ENCODE measurements at places on chromosomes 11 and 22.

GRCh38 chr11:59558270-59558643, 46.9 kb downstream of the OR4D9 start:
- no peak for DNase-seq

DNA sequence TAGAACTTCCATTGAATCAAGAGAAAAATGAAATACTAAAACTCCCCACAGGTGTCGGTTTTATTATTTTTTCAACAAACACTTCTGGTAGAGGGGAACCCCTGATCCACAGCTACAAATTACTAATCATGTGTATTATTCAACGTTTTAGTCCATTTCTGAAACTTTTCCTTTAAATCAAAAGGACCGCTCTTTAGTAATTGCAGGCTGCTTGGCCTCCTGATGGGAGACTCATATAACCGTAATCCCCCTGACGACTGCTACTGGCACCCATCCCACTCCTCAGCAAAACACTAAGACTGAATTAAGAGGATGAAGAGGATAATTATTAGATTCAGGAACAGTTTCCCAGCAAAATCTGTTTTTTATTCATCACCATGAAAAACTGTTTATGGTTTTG, 46.4 kb downstream of the PAX6 start:
- DNase-seq = no peak

- DNase-seq = no peak
Observed at GRCh38 chr11:34359548-34359891, 1.7 kb upstream of the ABTB2 start.

GRCh38 chr22:48138427-48138826, 1376.0 kb downstream of the TBC1D22A start:
- no peak for DNase-seq

DNA sequence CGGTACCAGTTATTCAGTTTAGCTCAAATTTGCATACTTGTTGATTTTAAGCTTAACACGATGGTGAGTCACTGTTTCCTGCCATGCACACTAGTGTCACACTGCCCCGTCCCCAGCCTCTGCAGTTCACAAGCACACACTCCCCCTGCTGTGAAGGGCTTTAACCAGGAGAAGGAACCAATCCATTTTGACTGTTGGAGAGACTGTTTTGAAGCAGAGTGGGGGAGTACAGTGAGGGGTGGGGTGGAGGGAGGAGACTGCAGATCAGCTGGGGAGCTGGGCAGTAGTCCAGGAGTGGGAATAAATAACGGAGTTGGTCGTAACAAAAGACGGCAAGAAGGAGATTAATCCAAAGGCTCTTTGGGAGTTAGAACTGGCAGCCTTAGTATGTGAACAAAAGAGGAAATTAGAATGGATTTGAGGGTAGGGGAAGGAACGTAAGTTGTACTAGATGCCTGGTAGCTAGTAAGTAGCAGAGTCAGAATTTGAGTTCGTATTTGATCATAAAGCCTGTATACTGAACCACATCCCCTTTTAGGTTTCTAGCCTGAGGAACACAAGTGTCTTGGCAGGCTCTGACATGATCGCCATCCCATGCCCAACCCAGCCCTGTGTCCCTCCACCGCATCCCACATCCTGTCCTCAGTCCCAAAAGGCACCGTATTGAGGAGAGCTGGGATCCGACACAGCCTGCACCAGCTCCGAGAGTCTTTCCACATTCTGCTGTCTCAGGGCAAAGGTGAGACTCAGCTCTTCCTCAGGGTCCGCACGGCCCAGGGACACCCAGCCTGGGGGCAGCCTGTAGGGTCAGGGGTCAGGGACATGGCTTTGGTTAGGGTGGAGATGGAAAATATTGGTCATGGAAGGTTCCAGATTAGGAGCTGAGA, 862 bp downstream of the TPP1 start:
- peak; percentile 80 for DNase-seq

DNA sequence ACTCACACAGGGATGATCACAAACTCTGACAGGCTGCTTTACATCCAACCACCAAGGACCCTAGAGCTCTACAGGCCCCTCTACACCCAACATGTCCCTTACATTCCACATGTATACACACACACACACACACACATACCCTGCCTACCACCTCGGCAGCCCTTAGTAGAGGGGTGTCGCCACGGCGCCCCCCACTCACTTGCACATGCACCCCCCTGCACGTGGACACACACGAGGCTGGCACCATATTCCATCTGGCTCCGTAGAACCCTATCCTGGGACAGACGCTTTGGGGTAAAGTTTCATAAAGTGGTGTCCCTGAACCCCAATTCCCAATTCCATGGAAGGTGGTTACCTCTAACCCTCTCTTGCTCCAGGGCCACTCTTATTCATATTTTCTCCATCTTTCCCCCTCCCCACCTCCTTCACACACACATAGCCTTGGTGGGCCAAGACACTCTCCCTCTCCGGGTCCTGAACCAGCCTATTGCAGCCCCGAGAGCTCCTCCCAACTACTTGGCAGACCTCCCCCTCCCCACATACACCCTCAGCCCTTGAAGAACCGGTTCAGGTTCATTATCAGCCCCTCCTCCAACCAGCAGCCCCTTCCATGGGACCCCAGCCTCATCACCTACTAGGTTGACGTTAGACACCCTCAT, 809 bp downstream of the PDE2A start:
- no peak for DNase-seq

DNA sequence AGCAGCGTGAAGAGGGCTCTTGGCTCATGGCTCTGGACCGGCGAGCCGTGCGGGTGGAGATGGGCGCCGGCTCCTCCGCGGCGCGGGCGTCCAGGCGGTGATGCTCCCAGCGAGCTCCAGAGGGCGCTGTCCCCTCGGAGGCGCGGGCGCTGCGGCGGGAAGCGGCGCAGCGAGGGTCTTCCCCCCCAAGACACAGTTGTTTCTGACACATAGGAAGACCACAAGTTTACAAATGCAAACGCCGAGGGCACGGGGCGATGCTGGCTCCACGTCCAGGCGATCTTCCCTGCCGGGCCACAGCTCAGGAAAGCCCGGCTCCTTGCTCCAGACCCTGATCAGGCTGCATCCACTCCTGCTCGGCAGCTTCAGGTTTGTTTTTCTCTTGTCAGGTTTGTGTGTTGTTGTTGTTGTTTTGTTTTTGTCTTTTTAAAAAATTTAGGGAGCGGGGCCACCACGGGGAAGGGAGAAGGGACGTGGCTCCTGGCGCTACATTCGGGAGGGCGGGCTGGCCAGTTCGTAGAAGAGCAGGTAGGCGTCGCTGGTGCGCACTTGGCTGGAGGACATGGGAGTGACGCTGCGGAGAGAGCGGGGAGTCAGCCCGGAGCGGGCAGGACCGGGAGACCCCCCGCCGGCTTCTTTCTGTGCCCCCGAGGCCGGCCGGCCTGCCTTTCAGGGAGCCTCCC, 10.0 kb upstream of the MFRP start:
- peak; percentile 61 for DNase-seq

GRCh38 chr11:93389737-93390136, 59.2 kb downstream of the DEUP1 start:
- no peak for DNase-seq

Data from CD4-positive, alpha-beta T cell treated with Interleukin-6 at 100 ng/mL for 8 hours (primary cell).